Activated naive CD4-positive, alpha-beta T cell treated with Interleukin-2 at 50 U/mL for 16 hours (primary cell): ENCODE measurements at places on chromosomes 3 and 15.

DNA sequence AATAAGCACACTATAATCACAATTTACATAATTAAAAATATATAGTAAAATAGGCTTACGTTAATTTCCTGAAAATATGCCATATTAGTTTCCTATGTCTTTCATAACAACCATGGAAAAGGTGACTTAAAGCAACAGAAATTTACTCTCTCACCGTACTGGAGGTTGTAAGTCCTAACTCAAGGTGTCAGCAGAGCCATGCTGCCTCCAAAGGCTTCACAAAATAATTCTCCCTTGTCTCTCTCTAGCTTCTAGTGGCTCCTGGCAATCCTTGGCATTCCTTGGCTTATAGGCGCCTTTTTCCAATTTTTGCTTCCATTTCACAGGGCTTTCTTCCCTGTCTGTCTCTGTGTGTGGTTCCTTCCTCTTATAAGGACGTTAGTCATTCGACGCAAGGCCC is 7.6 kb downstream of the SI start:
- no peak for DNase-seq

DNA sequence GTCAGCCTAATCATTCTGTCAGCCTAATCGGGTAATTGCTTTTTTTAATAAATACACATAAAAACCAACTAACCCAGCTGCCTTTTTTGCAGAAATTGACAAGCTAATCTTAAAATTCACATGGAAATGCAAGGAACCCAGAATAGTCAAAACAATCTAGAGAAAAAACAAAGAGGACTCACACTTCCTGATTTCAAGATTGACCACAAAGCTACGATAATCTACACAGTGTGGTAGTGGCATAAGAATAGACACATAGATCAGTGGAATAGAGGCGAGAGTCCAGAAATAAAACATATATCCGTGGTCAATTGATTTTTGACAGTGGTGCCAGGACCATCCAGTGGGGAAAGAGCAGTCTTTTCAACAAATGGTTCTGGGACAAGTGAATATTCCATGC is 2.4 kb upstream of the C3orf20 start:
- DNase-seq = no peak

DNA sequence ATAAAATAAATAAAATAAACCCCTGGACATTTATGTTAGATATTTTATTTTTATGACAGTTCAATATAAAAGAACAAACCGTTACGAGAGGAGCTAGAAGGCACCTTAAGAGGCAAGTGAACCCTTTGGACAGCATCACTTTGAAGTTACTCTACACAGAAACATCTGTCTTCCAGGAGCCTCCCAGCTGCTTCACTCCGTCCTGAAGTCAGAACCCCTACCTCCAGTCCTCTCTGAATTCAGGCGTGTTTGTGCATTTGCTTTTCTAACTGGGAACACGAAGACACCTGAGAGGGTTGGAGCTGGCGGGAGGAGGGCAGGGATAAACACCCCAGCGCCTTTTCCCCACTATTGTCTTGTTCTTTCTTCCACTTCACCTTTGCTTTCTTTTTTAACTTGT is 46.2 kb downstream of the CMTM7 start:
- DNase-seq = no peak

DNA sequence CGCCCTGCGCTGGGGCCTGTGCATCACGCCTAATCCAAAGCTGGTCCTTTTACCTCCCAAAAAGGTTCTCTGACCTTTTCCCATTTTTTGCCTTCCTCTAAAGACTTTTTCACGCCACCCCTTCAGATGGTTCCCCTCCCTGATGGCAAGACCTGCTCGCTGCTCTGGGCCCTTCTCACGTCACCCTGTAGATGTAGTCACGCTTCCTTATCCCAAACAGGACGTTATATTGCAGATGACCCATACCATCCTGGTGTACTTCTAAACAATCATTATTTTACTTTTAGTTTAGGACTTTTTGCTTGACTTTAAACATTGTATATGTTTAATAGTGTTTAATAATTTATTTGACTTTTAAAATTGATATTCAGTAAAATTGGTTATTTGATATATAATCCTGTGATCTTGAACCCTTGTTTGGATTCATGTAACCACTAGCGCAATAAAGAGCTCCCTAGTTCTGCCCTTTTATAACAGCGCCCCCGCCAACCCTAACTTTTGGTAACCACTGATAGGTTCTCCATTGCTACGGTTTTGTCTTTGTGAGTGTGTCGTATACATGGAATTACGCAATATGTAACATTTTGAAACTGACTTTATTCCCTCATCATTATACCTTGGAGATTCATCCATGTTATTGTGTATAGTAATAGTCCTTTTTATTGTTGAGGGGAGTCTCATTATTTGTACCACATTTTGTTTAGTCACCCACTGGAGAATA is 159.0 kb upstream of the CHRNA7 start:
- DNase-seq = no peak

DNA sequence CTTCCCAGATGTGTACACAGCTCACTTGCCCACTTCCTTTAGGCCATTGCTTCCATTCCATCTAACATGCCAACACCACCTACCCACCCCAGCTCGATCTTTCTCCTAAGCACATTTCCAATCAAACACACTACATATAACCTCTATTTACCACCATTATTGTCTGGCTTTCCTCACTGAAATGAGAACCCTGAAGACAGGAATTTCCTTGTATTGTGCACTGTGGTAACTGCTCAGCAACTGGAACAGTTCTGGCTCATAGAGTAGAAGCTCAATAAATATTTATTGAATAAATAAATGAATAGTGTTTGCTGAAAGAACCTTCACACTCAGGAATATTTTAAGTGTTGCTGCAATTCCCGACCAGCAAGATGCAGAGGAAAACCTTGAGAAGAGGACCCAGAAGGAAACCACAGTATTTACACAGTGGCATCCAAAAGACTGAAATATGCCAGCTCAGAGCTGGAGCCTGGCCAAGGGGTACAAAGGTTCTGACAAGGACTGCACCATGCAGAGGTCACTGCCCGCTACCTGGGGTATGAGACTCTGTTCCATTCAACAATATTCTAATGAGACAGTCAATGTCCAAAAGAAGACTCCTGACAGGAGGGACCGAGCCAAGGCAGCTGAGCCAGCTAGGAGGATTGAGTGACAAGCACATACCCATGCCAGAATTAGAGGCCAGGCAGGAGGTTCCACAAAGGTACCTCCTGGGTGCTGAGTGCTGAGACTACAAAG is 168.8 kb downstream of the NUP210 start:
- DNase-seq = no peak

GRCh38 chr15:52503788-52504496 is 24.7 kb downstream of the MYO5A start:
- no peak for DNase-seq

DNA sequence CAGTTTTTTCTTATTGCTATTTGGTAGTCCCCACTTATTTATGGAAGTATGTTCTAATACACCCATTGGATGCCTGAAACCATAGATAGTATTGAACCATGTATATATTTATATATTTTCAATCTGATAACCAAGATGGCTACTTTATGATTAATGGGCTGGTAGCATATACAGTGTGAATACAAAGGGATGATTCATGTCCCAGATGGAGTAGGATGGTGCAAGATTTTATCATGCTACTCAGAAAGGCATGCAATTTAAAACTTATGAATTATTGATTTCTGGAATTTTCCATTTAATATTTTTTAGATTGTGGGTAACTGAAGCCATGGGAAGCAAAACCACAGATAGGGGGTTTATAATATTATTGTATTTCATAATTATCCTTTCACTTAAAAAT is 35.2 kb downstream of the AP4E1 start:
- DNase-seq = no peak

DNA sequence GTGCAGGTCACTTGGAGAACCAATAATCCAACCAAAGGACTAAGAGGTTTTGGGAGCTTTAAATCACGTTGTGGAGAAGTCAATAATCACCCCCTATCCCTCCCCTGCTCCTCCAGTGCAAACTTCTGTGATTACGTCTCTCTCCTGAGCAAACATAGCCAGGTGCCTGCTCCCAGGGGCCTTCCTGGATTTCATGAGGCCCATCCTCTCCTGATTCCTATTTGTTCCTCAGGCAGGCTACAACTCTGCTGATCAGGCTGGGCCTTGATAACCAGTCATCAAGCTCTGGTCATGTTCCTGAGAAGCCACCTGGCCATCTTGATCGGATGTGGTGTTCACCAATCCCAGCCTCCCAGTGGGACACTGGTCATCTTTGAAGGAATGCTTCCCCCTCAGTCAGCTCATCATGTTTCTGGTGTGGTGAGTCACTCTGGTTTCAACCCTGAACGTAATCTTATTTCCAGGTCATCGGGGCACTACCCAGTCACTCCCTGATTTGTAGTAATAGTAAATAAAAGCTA is 2.9 kb upstream of the ZNF710 start:
- no peak for DNase-seq

GRCh38 chr3:189488241-189488767 is 142.9 kb upstream of the TP63 start:
- no peak for DNase-seq

GRCh38 chr3:179453967-179454366 is 2.7 kb upstream of the GNB4 start:
- DNase-seq = no peak

GRCh38 chr3:71031914-71032521 is 551.5 kb downstream of the FOXP1 start:
- no peak for DNase-seq

DNA sequence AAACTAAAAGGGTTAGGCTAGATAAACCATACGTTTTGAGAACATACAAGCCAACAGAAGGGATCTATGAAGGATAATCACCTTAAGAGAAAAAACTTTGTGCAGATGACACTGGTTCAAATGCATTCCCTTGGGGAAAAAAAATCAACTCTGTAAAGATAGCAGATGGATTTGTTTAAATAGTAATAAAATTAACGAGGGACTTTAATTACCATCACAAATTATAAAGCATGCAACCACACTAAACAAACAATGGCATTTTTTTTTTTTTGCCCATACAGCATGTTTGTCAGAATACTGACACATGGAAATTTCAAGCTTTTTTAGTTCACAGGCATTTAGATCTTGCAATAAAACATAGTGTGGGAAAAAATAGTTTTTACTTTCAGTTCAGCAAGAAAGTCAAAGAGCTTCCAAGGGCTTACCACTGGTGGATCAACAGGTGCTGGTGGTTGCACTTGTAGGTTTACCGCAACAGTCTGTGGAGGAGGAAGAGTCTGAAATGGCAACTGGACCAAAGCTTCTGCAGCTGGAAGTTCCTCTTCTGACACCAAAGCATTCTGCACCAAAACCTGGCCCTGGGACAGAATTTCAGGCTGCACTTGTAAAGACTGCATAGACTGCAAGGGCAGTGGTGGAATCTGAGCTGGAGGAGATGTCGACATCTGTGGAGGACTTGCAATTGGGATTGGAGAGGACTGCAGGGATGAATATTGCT is 53.1 kb downstream of the PHC3 start:
- DNase-seq = no peak

DNA sequence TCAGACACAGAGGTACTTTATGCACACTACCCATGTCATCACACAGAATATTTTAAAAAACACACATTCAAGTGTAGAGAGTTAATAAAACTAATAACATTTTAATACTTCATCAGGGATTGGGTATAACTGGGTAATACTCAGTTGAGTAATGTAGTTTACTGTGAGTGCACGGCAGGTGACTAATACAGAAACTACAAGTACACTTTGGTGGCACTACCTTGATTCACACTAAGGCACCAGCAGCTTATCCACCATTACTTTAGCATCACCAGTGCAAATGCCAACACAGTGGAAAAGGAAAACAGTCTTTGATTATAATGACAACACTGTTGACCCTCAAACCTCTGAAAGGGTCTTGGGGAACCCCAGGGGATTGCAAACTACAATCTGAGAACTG is 33.6 kb downstream of the ZNF280D start:
- DNase-seq = no peak

DNA sequence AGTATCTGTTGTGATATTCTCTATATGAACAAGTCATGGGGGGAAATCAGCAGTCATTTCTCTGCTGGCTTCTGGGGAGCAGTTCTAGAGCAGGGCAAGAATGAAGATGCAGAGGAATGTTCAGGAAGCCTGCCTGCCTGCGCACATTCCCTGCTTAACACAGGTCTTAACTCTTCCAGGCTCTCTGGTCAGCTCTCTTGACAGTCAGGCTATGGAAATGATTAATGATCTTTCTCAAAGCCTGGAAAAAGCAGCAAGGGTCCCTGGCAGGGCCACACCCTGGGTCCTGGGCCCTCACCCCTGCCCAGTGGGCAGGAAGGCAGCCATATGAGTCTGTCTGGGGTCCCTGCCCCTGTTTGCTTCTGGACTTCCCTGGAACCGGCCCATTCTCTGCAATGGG is 31.4 kb upstream of the CLK3 start:
- DNase-seq = no peak

DNA sequence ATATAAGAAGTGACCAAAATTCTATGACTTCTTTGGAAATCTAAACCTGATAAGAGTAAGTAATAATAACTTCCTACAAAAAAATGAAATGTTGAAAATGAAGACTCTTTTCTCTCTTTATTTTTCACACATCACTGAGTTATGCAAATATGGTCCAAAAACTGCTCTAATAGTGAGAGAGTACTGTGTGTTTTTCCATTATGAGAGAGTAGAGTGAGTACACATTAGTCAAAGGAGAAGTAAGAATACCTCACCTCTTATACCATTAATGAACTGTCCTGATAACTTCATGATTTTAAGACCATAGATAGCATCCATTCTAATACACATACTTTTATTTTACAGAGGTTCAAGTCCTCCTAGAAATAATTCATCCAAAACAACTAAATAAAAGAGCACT is 1310.2 kb downstream of the SI start:
- no peak for DNase-seq

DNA sequence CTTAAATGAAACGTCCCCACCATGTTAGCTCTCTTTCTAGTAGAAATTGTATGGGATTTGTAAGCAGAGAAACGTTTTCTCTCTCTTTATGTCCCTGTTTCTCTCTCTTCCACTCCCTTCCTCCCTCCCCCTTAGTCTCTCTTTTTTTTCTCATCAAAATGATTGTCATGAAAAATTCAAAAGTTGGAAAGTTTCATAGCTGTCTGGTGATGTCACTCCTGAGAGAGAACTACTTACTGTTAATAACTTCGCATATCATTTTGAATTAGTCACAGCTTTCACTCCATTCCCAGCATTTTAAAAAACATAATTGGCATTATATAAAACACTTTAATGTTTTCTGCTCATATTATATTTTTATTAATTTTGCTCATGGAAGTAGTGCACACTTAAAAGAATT is 331.1 kb downstream of the C3orf38 start:
- no peak for DNase-seq
